ENCODE measurements at places on chromosomes 7 and 10.

- no peak for DNase-seq
Observed at GRCh38 chr10:10958041-10958440, 59.6 kb upstream of the CELF2 start.

GRCh38 chr7:40700653-40701421 lies 566.0 kb downstream of the SUGCT start:
- no peak for DNase-seq

DNA sequence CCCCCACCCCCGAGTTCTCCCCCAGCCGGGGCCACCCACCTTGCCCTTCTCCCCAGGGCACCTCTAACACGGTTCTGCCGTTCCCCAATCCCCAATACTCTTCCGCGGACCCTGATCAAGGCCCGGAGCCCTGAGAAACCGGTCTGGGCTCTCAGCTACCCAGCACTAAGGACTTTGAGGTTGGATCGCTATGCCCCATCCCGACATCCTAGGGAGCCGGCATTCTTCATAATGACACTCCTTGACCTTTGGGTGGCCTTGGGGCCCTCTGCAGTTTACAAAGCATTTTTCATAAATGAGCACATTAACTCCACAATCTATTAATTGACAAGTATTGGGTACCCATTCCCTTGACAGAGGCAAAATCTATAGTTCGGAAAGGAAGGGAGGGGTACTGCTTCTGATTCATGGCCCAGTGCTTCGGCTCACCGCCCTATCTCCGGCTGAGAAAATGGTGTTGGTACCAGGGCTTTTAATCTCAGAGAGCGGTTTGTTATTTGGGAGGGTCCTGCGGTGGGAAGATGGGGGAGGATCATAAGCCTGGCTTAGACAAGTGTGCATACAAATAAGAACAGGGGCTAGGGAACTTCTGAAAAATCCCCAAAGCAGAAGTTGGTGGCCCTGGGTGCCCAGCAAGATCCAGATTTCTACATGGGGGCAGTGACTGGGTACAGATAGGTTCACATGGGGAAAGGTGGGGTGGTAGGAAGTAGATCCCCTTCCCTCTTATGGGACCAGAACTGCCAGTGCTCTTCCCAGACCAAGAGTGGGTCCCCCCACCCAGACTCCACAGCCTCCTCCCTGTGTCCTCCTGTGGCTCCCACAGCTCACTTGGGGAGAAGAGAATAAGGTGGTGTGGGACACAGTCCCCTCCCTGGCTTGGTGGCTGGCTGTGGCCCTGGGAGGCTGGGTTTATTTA lies 3.2 kb downstream of the IMPDH1 start:
- DNase-seq = no peak

DNA sequence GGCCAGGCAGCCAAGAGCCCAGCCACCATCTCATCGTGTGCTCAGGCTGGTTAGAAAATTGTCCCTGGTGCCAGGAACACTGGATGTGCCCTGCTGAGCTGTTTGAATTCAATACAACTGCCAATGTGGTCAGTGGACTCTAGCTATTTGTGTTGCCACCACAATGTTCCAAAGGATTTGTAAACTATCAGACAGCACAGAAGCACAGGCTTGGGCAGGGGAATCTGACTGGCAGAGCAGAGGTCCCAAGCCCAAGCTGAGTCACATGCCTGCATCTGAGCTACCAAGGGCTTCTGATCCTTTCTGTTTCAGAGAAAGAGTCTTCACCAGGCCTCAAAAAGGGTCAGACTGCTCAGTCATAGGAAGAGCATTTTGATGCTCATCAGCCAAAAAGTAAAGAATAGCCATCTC lies 232.1 kb upstream of the SEMA3C start:
- DNase-seq = no peak

DNA sequence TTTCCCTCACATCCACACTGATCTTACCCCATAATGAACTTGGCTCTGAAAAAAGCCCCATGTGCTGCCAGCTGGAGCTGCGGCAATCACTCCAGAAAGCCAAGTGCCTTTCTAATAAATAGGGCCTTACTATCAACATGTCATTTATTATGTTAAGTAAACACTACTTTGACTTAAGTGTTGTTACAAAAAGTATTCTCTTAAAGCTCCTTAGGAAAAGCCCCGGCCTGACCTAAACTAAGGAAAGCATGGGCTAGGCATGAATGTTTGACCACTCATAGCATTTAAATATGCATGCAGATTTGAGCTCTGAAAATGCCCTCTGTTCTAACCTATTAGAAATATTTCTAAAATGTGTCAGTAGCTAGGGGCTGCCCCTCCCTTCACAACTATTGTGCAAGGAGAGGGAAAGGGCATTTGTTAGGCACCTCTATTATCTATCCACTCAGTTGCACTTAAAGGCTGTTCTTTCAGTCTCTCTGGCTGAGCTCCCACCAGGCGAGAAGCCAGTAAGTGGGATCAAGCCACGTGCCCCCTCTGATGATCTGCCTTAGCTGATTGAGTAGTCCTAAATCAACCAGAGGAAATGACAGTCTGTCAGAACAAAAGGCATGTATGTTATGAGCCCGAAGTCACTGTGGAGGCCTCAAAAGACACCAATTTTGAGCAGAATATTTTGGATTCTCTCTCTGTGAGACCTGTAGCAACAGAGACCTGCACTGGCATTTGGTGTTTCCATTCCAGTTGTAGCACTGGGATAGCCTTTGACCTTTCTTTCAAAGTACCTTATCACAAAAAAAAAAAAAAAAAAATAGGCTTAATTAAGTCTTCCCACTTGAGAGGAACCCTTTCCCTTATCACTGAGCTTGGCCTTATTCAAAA lies 77.1 kb downstream of the ITGB8 start:
- DNase-seq = no peak

GRCh38 chr10:101367569-101368453 lies 13.8 kb downstream of the BTRC start:
- no peak for DNase-seq

DNA sequence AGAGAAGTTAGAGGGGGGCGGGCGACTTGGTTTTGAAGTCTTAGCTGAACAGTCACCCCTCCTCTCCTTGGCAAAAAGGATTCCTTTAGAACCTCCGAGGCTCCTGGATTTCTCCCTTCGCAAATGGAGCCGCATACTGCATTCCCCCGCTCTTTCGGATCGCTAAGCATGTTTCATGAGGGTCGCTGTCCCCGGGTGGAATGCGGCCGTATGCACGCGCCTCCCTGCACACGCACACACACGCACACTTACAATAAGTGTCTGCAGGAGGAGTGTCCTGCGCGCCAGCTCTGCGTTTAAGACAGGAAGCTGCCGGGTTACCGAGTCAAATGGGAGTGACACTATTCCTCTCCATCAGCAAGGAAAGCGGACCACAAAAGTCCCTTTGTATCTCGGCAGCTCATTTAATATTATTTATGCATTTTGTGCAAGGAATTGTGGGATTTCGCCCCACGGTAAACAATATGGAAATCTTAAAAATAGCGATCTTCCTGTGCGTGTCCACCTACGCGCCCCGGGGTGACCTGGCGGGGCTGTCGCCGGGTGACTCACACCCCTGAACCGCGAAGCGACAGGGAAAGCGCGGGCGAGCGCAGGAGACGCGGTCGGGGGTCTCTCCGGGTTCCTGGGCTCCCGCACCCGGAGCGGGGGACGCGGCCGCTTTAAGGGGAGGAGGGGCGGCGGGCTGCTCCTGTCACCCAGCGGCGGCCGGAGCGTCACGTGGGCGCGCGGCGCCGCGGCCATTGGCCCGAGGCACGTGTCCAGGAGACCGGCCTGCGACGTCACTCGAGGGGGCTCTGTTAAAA lies 988 bp upstream of the EN2 start:
- DNase-seq = no peak

- peak; percentile 25 for DNase-seq
Observed at GRCh38 chr7:148711191-148712102, 12.7 kb downstream of the CUL1 start.

- DNase-seq = no peak
Observed at GRCh38 chr10:124347956-124348355, 70.8 kb downstream of the OAT start.

DNA sequence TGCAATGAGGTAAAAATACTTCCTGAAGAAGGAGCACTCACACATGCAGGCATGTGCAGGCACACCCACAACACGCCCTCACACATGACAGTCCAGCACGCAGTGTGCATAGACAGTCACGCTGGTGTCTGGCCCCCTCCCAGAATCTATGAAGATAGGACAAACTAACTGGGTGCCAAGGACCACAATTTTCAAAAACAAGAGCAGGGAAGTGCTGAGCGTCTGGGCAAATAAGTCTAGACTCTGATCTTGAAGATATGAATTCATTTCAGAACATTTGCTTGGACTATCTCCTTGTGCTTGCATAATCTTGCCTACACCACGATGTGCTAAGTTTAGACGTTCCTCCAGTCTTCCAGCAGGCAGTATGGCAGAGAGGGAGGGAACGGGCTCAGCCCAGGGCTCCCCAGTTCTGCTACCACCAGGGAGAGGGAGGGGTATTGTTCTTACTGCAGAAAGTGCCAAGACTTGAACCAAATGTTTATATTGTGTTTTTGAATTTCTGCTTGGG lies 276.5 kb upstream of the KLF6 start:
- DNase-seq = peak; percentile 44

DNA sequence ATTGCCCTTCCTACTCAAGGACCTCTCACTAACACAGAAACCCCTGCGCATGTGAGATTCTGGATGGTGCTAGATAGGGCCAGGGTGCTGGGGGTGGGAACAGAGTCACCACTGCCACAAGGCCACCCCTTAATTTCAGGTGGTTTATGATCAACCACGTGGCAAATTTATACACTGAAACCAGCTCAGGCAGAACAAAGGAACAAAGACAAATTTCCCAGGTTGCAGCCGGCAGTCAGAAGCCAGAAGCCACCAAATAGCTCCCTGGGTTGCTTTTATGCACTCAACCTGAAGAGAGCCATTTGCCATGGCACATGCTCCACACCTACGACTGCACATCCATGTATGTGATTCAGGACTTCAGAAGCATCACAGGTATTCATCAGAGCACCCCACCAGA lies 2.5 kb downstream of the VOPP1 start:
- DNase-seq = peak; percentile 11

GRCh38 chr10:50447691-50448090 lies 176.1 kb downstream of the SGMS1 start:
- DNase-seq = no peak

- DNase-seq = no peak
Observed at GRCh38 chr10:5891009-5891408, 966 bp downstream of the FBH1 start.

DNA sequence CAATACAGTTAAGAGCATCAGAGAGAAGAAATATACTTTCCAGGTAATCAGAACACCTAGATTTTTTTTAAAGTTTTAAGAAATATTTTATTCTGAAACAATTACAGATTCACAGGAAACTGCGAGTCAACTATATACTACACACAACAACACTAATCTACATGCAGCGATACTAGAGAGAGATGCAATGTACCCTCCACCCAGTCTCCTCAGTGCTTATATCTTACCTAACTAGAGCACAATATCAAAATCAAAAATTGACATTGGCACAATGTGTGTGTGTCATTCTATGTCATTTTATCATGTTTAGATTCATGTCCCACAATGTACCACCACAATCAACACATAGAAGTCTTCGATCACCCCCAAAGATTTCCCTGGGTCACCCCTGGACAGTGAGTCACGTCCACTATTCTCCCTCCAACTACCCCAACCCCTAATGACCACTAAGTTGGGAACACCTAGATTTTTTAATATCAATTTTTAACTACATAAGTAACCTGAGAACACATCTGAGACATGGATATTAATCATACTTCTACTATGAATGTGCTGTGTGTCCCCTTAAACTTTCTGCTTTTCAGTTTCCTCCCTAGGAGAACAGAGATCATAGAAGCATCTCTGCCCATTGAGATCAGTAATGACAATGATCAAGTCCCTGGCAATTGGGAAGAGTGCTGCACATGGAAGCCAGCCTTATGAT lies 86.5 kb downstream of the GSAP start:
- no peak for DNase-seq

DNA sequence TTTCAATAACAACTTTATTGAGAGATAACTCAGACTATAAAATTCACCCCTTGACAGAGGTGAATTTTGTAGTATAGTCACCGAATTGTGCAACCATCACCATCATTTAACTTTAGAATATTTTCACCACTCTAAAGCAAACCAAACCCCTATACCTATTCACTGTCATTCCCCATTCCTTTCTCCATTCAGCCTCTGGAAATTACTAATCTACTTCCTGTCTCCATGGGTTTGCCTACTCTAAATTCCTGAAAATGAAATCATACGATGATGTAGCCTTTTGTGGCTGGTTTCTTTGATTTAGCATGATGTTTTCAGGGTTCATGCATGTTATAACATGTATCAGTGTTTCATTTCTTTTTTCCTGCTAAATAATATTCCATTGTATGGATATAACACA lies 15.6 kb upstream of the LMTK2 start:
- no peak for DNase-seq

GRCh38 chr7:82221152-82221674 lies 222.4 kb downstream of the CACNA2D1 start:
- no peak for DNase-seq

GRCh38 chr10:110794808-110795207 lies 76.9 kb upstream of the PDCD4 start:
- no peak for DNase-seq

- DNase-seq = no peak
Observed at GRCh38 chr7:46150721-46151120, 229.6 kb upstream of the IGFBP3 start.

- DNase-seq = no peak
Observed at GRCh38 chr7:155216475-155217272, 81.0 kb upstream of the INSIG1 start.

DNA sequence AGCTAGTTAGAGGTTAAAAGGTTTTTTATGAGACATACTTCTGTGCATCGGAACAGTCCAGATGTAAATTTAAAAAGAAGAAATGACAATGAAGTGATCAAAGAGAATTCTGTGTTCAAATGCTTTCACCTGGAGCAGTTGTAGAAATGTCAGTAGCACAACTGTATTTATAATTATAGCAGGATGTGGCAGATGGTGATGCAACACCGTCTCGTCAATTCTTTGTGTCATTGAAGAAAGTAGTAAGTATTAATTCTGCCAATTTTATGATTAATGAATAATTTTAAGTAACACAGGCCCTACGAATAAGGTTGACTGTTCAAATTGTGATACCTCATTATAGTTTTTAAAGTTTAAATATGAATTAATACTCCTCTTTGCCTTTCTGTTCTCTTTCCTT lies 171.1 kb downstream of the ADK start:
- DNase-seq = no peak

DNA sequence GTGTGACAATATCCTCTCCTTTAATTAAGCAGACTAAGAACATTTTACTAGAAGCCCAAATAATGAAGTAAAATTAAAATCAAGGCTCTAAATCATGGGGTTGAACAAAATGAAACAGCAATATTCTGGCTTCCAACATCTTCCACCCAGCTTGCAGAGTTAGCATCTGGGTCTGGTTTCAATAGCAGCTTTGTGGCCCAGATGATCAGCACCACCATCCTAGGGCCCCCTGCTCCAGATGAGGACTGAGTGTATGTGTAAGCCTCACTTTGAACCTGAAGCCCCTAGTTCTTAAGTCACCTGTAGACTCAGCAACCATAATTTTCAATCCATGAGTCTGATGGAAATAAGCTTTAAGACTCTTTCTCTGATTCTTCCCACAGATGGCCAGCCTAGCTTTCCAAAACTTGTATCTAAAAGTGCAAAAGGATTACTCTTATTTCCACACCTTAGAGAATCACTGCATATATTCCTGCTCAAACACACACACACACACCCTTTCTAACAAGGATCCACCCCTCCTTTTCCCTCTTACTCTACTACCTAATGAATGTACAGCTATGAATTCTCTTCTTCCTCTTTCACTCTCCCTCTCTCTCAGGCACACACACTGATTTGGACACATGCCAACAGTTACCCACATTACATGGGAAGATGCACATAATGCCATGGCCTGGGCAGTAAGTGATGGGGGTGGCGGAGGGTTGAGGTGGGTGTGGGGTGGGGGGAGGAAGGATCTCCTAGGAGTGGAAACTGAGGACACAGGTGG lies 3.5 kb downstream of the DENND11 start:
- DNase-seq = peak; percentile 13

All from CD4-positive, alpha-beta T cell treated with Interleukin-6 for 4 hours (primary cell).